ENCODE measurements at places on chromosomes 2 and 18. TPM values are rescaled to one million over a fixed set of nuclear protein-coding genes. Genes with fewer than 3 reads are reported as not detected.

PSTPIP2 gene
- polyA plus RNA-seq = 2.0 TPM

DNA sequence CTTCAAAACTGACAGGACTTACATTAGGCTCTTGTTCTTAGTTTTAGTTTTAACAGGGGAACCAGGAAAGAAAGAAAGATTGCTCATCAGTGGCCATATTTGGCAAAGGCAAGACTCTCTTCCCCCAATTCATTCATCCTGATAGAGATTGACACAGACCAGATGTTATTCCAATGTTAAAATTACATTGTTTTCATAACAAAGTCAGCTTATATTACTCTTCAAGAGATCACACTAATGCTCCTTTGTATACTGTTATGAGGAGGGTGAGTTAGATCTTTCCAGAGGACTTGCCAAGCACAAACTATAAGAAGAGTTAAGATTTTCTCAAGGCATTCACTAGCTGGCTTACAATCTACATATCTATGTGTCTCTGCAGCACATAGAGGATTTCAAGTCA, 252.1 kb downstream of the SLC8A1 start:
- peak; percentile 55 for DNase-seq

GRCh38 chr2:198129609-198130008, 325.2 kb downstream of the PLCL1 start:
- no peak for DNase-seq

ADD2 gene
- 3.7 TPM for polyA plus RNA-seq

DNA sequence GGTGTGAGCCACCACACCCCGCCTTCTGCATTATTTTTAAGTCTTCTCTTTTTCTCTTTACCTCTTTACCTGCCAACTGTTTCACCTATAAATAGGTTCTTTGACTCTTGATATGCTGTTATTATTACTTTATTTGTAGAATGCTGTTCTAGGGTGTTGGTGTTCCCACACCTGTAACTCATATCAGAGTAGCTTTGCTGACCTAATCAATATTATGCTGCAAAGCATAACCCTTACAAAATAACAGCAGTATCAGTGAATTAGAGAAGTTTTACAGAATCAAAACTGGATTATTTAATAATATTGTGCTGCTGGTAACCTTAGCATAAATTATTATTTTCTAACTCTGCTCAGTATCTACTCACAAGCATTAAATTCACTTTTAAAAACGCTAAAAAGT, 161.5 kb downstream of the FIGN start:
- DNase-seq = no peak
